ENCODE measurements at places on chromosomes 3 and 15.

DNA sequence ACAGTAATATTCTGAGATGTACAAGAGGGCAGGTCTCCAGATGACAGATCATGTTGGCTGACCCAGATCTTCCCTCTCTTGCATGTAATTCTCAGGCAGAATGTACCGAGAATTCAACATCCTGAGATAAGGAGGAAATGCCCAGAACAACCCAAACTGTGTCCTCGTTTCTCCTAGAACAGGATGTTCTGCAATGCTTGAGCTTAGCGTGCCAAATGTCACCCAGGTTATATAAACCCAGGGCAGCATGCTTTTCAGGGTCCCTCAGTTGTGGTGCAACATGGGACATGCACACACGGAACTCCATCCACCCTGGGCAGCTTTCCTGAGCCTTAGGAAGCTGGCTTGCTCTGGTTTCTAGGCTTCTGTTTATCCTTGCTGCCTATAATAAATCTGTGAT lies 102.1 kb upstream of the CMC1 start:
- no peak for DNase-seq

- no peak for DNase-seq
These were observed 70.8 kb downstream of the TBC1D2B start for GRCh38 chr15:78006567-78007205.

DNA sequence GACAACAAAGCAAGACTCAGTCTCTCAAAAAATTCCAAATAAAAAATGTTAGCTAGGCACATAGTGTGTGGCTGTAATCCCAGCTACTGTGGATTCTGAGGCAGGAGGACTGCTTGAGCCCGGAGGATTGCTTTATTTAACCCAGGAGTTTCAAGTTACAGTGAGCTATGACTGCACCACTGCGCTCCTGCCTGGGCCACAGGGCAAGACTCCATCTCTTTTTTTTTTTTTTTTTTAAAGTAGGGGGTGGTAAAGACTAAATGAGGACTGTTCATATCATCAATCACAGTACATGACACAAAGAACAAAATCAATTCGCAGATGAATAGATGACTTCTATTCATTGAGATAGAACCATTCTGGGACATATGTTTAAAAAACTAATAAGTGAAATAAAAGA lies 48.1 kb downstream of the ACAP2 start:
- no peak for DNase-seq

DNA sequence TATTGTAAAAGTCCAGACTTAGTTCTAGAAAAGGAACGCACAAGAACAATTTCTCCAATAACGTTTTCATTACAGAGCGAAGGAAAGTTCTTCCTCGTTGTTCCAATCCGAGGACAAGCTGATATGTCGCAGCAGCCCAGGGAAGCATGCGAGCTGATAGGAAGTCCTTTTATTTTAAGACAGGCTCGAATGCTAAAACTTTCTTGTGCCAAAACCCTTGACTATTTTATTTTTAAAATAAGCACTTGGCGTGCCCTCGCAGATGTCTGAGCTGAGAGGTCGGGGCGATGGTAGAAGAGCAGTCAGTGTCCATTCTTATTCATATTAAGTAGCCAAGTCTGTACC lies 433 bp upstream of the MITF start:
- no peak for DNase-seq

- no peak for DNase-seq
These were observed 7.7 kb upstream of the CDCP1 start for GRCh38 chr3:45153658-45154437.

DNA sequence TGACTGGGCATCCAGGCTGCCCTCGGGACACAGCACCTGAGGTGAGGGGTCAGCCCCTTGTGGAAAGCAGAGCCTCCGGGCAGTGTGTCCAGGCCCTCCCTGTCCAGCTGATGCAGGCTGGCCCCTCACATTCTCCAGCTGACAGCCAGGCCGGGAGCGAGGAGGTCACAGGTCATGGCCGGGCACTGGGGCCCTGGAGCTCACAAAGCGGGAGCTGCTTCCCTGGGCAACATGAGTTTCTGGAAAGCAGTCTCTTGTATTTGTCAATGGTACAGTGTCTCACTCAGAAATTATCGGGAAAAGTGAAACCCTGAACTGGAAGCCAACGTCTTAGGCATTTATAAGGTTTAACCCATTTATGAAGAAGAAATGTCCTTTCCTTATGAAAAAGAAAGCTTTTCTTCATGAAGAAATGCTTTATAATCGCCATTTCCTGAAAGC lies 118.5 kb downstream of the OPA1 start:
- DNase-seq: no peak

DNA sequence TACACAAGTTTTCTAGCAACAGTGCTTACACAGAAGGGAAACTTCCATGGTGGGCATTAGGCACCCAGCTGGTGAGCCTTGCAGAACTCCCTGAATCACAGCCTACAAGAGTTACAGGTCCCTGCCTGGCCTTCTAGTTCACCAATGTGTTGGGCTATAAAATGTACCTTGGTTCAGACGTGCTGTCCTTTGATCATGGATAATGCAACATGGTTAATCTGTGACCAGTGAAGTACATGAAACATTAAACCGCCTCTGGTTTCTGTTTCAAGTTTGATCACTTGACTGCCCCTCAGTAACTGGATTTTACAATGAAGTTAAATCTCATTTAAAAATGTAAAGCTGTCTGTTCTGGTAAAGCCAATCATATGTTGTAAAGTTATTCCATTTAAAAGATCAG lies 51.8 kb downstream of the FMN1 start:
- no peak for DNase-seq

DNA sequence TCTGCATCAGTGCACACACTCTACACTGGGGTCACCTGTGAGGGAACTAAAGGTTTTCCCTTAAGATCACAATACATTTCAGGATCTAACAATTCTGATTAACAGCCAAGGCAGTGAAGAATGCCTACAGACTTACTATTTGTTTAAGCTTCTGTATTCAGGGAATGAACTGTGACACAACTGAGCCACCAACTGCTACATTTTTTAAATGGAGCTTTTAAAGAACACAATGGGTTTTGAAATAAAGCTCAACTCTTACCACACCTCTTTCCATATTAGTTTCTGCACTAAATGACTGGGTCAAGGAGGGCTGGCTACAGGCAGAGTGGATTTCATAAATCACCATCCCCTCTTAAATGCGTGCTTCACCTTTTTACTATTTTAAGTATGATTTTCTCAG lies 100.2 kb downstream of the TMCC1 start:
- no peak for DNase-seq

All from stimulated activated CD8-positive, alpha-beta memory T cell treated with anti-CD3 and anti-CD28 coated beads, Interleukin-7, amount 100 ng/mL, for 4 hours (primary cell).